ENCODE measurements at places on chromosomes 2 and 18. TPM values are rescaled to one million over a fixed set of nuclear protein-coding genes. Genes with fewer than 3 reads are reported as not detected.

The POTEI gene
- under 0.01 TPM for total RNA-seq

The G6PC2 gene
- total RNA-seq, result not detected

The AQP12A gene
- not detected for total RNA-seq

The MTLN gene
- total RNA-seq, result 25.3 TPM

The FBXO41 gene
- 30.0 TPM for total RNA-seq

The CXCR4 gene
- total RNA-seq, result 32.9 TPM

The RPRM gene
- 101 TPM for total RNA-seq

The ID2 gene
- total RNA-seq, result 91.7 TPM
